ENCODE measurements at places on chromosomes 2 and 18.
A peak's percentile ranks its signal among the peaks of the same experiment; 100 is the strongest.

DNA sequence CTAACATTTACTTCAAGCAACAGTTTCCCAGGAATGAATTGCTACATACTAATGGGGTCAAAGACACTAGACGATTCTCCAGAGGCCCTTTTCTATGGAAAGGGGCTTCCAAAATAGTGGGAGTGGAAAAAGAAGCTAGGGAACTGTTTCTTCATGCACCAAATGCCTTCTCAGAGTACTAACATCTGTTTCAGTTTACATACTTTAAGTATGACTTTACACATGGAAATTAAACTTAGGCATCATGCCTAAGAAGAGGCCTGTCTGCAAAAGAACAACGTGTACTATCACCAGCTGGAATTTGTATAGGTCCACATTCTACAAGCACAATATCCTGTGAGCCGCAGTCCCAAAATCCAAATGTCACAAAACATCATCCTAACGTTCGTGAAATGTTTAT is 29.4 kb upstream of the WDR75 start:
- no peak for DNase-seq

DNA sequence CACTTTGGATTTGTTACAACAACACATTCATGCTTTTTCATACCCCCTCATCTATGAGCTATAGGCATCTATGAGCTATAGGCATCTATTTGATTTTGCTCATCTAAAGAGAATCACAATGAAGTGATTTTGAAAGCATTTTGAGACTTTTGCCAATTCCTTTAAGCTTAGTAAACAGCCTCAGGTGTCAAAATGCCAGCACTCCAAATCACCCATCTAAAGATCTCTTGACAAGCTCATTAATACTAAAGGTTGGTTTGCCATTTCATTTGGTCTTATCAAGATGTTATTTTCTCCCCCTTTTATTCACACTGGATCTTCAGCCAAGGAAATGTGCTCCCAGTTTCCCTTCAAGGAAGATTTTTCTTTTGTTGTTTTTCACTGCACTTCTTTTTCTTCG is 110.7 kb upstream of the TLK1 start:
- no peak for DNase-seq

- no peak for DNase-seq
Measured at GRCh38 chr18:21270453-21270852, 28.4 kb downstream of the GREB1L start.

DNA sequence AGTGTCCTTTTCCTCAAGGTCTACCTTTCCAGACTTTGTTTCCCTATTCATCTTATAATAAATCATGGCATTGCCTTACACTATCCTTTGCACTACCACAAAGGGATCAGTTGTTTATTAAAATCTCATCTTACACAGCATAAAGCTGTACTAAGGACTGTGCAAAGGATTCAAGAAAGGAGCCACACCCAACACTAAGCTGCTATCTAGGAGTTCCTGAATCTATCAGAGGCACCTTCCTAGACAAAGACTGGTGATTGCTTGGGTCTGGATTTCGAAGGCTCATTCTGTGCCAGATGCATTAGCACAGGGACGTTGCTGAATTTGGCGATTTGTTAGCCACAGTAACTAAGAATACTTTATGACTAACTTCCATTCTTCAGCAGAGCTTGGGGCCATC is 412.0 kb downstream of the NUP35 start:
- no peak for DNase-seq

GRCh38 chr2:109479804-109480203 is 134.0 kb downstream of the SEPTIN10 start:
- no peak for DNase-seq

GRCh38 chr2:164697688-164698461 is 76.6 kb upstream of the GRB14 start:
- no peak for DNase-seq

- no peak for DNase-seq
Measured at GRCh38 chr2:172083628-172084394, 1.5 kb upstream of the DLX1 start.

DNA sequence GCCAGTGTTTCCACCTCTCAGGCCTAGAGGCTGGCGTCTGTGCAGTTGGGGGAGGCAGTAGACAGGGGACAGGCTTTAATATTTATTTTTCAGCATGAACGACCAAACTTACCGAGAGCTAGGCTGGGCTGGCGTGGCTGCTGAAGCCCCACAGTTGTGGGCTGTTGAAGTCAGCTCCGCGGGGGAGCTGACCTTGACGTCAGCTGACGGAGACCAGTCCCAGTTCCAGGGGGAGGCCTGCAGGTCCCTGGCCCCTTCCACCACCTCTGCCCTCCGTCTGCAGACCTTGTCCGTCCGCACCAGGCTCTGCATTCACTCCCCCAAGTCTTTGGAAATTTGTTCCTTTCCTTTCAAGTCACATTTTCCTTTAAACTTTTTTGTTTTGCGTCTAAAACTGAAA is 33.4 kb upstream of the TUBA3E start:
- DNase-seq: no peak

- DNase-seq: no peak
Measured at GRCh38 chr2:205218056-205218455, 464.2 kb upstream of the NRP2 start.

- no peak for DNase-seq
Measured at GRCh38 chr18:35038029-35038428, 3.2 kb upstream of the MAPRE2 start.

DNA sequence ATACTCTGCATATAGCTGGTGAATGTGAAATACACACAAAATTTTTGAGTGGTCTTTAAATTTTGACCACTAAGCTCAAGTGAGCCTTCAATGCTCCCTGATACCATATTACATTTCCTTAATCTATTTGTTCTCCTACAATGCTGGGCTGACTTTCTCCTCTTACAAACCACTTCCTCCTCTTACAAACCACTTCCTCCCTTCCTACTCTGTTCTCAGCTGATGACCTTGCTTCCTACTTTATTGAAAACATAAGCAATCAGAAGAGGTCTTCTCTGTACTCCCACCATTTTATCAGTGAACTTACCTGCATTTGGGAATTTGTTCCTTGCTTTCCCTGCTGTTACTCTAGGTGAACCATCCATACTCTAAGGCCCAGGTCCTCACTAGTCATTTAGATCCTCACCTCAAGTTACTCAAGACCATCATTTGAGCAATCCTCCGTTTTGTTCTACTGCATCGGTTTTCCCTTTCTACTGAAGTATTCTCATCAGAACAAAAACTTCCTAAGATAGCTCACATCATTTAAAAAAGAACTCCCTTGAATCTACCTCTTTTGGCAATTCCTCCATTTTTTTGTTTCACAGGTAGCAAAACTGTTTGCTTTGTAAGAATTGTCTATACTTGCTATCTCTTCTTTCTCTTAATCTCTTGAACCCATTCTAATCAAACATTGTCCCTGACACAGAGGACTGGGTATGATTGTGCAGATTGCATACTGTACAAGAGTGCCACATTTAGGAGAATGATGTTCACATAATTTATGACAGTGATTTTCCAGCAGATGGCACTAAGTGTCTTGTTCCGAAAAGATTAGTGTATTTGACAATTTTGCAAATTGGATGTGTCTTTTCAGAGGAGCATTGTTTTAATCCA is 96.5 kb downstream of the EPB41L5 start:
- no peak for DNase-seq

GRCh38 chr2:2022941-2023586 is 278.7 kb upstream of the PXDN start:
- no peak for DNase-seq

GRCh38 chr2:84919885-84920580 is 14.6 kb downstream of the TMSB10 start:
- no peak for DNase-seq

- DNase-seq: no peak
Measured at GRCh38 chr2:71850306-71850801, 297.3 kb downstream of the CYP26B1 start.

- peak; percentile 12 for DNase-seq
Measured at GRCh38 chr18:3771121-3771971, 321.4 kb downstream of the TGIF1 start.

DNA sequence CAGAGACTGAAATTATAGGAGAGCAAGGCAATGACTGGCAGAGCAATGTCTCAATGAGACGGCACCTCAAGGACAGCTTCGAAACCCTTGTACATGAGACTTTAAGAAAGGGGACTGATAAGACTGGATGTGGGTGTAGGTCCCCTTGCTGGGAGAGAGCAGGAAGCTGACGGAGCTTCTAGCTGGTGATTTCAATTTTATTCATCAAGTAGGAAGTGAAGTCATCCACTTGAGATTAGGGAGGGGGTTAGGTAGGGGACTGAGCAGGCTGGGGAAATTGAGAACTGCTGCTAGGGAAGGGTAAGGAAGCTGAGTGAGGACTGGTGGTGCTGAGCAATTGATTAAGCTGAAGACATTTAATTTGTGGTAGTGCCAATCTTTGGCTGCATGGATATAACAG is 99.5 kb upstream of the ITGB6 start:
- no peak for DNase-seq

DNA sequence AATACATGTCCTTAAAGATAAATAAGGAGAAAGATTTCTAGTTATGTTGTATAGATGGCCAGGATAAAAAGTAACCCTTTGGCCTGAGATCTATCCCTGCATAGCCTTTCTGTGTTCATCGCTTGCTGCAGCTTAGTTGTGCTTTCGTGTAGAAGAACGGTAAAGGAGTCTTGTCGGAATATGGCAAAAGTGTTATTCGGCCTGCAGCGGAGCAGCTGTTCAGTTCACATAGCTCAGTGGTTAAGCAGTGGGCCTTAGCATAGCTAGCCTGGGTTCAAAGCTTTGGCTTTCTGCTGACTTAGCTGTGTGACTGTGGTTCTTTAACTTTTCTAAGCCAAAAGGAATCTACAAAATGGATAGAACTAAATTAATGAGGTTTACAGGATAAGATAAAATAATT is 55.4 kb downstream of the MALT1 start:
- DNase-seq: no peak

- no peak for DNase-seq
Measured at GRCh38 chr2:127278959-127279358, 15.0 kb downstream of the ERCC3 start.

DNA sequence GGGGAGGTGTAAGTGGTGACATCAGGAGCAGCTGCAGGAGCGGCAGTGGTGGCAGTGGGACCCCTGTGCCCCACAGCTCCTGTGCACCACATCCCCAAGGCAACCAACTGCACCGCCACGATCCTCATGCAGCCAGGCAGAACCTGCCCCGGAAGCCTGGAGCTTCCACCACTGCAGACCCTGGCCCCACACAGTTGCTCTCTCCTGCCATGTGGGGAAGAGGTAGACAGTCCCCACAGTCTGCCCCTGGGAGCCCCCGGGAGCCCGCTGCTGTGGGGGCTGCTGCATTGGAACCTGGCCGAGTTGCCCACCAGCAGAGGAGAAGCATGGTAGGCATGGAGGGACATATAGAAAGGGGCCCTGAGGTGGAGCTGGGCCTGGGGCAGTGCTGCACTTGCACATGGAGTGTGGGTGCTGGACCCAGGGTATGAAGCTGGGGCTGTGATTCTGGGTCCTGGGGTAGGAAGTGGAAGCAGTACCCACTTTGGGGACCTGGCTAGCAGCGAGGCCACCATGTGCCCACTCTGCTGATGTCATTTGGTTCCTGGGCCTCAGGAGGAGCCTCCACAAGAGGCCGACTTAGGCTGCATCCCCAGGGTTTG is 623.3 kb upstream of the LRRTM4 start:
- no peak for DNase-seq

GRCh38 chr2:40511661-40512213 is 59.8 kb upstream of the SLC8A1 start:
- DNase-seq: no peak

- DNase-seq: no peak
Measured at GRCh38 chr18:63312019-63312409, 7.6 kb downstream of the BCL2 start.

GRCh38 chr18:74562131-74562730 is 27.9 kb downstream of the CNDP1 start:
- no peak for DNase-seq

- no peak for DNase-seq
Measured at GRCh38 chr2:39484206-39484605, 47.1 kb upstream of the MAP4K3 start.

GRCh38 chr2:86675104-86675503 is 45.0 kb upstream of the RMND5A start:
- no peak for DNase-seq

- no peak for DNase-seq
Measured at GRCh38 chr2:113873867-113874266, 16.0 kb upstream of the ACTR3 start.

DNA sequence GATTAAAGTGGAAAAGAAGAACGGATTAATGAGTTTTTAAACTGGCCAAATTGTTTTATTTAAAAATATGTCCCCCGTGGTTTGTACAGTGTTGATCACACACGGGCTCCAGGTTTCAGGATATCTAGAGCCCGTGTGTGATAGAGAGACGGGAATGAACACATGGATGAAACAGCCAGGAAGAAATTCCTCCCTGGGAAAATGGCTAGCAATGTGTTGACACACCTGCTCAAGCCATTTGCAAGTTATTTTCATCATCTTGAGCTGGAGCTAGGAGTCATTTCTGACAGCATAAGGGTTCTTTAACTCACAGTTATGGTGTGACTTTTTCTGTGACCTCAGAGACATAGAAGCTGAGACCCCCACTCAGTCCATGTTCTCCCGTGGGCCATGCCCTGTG is 81.6 kb downstream of the LRRFIP1 start:
- DNase-seq: no peak

GRCh38 chr2:39411181-39411944 is 25.7 kb downstream of the MAP4K3 start:
- DNase-seq: no peak

DNA sequence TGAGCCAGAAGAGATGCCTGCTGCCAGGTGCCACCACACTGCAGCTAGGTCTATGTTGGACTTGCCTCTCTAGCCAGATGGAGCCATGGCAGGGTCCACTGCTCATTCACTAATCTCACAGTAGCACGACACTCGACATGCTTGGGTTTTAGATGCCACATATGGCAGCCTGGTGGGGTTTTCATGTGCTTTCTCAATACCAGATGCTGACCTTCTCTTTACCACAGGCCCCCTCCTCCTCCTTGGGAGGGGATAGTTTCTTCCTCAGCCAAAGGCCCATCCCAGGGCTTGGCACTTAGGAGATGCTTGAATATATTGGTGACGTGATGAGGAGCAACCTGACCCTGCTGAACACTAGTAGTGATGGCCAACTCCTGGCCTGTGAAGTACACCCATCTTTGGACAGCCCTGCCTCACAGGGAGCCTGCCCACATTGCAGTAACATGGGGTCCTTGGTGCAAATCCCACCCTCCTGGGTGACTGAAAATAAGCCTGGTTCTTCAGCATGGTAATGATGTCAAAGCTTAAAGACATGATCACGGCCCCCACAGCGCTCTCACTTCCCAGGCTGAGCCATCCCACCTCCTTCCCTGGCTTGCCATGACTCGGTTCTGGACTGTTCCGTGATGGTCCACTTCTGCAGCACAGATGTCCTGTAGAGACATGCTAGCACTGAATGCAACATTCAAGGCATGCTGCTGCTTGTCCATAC is 227.5 kb downstream of the SH3RF3 start:
- no peak for DNase-seq

GRCh38 chr18:2168022-2168421 is 403.3 kb downstream of the METTL4 start:
- no peak for DNase-seq

GRCh38 chr2:215878476-215879063 is 134.8 kb downstream of the MREG start:
- no peak for DNase-seq

DNA sequence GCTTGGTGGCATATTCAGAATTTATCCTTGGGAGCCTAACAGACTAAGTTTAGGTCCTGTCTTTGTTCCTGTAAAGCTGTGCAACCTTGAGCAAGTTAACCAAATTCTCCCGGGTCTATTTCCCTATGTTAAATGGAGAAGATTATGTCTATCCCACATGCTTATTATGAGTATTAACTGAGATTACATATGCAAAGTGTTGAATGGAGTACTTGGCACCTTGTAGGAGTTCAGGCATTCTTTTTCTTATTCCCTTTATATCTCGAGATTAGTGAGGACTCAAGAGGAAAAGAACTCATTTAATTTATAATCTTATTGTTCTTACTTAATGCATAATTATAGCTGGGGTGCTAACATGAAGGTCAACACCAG is 184.6 kb downstream of the FMNL2 start:
- DNase-seq: no peak

All from stimulated activated CD4-positive, alpha-beta T cell treated with anti-CD3 and anti-CD28 coated beads, Interleukin-1b, Interleukin-23, amount 100 ng/mL, for 1 hour (primary cell).